Activated CD8-positive, alpha-beta memory T cell treated with anti-CD3 and anti-CD28 coated beads for 4 hours (primary cell): ENCODE measurements at places on chromosomes 6 and 20.

- DNase-seq, result peak; percentile 86
Measured at GRCh38 chr6:13454286-13455221, 32.8 kb downstream of the GFOD1 start.

DNA sequence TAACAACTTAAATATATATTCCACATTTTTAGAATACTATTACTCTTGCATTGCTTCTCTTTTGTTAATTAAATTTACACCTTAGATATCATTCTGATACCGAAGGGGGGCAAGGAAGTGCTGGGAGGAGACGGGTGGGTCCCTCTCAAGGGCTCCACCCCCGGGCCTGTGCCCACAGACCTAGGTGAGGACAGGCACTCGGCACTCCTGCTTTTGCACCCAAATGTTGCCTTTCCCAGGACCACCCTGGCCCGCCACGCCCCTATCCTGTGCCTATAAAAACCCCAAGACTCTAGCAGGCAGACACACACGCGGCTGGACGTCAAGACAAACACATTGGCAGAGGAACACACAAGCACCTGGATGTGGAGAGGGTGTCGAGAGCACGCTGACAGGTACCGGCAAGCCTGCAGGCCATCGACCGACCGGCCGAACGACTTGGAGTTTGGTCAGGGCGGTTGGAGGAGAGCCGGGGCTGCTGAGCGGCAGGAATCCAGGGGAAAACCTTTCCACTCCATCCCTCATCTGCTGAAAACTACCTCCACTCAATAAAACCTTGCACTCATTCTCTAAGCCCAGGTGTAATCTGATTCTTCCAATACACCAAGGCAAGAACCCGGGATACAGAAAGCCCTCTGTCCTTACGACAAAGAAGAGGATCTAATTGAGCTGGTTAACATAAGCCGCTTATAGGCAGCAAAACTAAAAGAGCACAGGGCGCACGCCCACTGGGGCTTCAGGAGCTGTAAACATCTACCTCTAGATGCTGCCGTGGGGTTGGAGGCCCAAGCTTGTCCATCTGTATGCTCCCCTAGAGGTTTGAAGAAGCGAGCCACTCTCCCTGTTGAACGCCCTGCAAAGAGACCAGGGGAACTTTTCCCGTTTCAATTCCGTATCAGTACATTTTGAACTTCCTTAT is 197.4 kb upstream of the PRSS16 start:
- DNase-seq, result no peak

DNA sequence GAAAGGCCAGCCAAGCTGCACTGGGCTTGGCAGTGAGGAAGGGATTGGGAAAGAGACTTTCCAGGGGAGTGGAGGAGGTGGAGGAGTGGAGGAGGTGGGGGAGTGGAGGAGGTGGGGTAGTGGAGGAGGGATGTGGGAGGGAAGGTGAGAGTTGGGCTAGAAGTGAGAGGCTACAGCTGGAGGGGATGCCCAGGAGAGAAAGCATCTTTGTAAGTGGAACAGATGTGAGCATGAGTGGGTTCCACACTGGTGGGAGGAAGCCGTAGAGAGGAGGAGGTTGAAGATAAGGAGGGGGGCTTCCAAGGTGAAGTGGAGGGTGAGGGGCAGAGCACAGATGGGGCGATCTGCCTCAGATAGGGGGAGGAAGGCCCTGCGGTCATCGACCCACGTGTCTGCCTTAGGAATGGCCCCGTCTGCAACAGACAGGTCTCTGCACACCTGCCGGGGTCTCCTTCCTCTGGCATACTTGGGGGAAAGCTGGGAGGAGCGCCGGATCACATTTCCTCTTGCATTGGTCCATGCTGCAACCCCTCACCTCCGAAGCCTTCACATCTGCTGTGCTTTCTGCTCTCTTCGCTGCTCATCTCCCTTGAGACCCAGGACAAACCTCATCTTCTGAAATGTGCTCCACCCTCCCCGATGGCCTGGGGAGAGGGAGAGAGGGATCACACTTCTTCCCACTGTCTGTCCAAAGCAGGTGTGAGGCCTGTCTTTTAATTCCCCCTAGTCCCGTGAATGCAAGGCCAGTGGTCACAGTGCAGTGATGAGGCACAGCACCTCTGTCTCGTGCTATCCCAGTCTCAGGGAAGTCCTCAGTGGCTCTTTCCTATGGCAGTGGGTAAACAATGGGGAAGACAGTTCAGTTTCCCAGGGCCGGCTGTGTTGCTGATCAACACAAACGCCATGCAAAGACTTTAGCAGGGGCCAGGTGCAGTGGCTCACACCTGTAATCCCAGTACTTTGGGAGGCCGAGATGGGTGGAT is 48.6 kb upstream of the SNX9 start:
- DNase-seq, result no peak

DNA sequence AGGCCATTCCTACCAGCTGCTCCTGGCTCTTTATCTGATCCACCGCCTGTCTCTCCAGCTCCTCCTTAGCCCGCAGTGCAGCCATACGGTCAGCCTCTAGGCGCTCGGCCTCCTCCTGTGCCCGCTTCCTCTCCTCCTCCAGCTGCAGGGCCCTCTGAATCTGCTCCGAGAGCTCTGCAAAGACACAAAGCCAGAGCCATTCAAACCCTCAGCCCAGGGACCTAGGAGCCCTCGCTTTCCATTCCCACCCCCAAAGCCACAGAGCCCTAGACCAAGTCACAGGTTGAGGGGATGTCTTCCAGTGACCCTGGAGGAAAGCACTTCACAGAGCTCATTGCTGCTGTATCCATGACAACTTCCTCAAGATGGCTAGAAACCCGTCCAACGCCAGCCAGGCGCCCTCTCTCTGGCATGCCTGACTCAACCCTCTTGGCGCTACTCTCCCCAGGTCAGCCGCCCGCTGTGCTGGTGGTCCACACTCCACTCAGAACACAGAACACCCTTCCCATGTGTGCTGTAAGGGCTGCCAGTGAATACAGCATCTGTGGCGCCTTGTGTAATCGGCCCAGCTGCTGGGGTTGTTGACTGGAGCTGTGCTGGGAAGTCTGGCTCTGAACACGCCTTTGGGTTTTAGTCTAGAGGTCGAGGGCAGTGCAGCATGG is 49.3 kb downstream of the EZR start:
- DNase-seq, result no peak

GRCh38 chr6:117265410-117266256 is at the start of gene VGLL2:
Gene VGLL2, plus strand, starts transcription at chr6:117265558. Its CDS starts 206 bp downstream, at chr6:117265764.
- DNase-seq, result no peak

- DNase-seq, result no peak
Measured at GRCh38 chr6:33620158-33620855, 815 bp upstream of the ITPR3 start.

GRCh38 chr6:52286798-52287432 is 2.4 kb upstream of the MCM3 start:
- no peak for DNase-seq

DNA sequence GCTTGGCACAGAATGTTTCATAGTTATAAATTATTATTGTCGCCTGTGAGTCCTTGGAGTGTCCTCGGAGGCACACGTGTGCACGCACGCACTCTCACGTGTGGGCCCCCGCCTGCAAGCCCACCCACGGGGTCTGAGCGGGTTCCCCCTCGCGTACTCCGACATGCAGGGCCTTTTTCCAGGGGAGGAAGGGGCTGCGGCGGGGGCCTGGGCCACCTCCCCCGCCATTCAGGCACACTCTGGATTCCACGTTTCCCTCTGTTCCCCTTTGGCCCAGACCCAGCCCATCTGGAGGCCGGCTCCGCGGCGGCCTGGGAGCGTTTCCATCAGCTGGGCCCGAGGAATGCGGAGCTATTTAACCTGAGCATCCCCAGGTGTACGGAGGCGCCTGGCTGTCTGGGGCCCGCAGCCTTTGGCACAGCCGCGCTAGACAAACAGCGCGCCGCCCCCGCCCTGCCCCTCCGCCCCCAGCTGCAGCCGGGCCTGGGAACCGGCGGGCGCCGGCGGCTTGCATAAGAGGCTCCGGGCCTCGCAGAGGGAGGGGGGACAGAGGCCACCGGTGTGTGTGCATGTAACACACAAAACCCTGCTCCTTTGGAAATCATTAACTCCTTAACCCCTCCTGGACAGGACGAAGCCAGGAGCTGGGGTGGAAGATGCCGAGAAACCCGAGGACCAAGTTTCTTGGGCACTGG is 3.3 kb downstream of the ID1 start:
- DNase-seq, result no peak

- no peak for DNase-seq
Measured at GRCh38 chr6:156336733-156337132, 440.4 kb upstream of the ARID1B start.

DNA sequence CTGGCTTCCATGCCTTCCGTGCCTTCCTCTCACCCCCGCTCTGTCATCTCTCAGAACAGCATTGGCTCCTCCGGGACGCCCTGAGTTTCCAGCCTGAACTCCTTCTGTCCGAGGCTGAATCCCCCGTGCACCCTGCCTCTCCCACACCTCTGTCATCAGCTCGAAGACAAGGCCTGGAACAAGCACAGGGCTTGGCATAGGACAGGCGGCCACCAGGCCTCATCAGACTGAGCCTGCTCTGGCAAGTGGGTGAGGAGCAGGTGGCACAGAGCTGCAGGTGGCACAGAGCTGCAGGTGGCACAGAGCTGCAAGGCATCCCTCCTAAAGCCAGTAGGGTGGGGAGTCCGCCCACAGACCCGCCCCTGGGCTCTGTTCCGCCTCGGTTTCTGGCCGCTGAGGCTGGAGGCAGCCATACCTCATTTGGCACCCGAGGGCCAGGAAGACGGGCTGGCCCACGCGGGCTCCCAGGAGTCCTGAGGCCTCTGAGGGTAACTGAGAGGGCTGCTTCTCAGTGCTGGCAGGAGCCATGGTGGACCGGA is 60.2 kb downstream of the EZR start:
- DNase-seq, result no peak

DNA sequence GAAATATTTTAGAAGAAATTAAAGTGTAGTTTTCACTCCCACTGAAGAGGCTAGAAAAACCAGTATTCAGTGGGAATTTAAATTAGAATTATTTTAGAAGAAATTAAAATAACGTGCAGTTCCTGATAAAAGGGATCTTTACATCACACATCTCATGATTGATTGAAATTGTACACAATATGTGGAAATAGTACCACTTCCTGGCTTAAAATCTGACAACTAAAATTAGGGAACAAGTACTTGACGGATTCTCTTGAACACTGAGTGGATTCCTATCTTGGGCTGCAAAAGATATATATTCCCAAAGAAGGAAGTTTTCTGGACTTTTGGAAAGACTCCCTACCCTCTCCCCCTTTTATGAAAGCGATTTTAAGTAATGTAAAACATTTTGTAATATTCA is 14.6 kb upstream of the MTCL3 start:
- no peak for DNase-seq

DNA sequence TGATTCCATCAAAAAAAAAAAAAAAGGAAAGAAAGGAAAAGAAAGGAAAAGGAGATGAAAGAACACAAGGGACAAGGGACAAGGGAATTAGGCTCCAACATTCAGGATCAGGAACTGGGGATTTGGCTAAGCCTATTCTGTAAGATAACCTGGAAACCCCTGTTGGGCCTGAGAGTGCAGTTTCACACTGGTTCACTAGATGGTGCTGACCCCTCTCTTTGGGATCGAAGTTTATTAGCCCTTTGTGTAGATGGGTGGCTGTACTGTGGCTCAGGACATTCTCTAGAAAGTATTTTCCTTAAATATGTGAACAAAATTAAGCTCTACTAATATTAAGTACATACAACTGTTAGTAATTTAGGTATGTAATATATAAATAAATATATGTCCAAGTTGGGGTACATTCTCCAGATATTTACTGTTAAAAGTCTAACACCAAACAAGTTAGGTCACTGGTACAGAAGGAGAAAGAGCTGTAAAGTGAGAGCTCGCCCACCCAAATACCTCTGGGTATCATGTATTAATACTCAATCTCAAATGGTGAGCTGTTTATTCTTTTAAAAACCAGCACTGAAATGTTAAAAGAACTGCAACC is 6.3 kb downstream of the OR2A4 start:
- DNase-seq, result no peak
